ENCODE measurements at places on chromosomes 3 and 15. TPM values are rescaled to one million over a fixed set of nuclear protein-coding genes. Genes with fewer than 3 reads are reported as not detected.

GRCh38 chr3:66454464-66454859 lies 46.4 kb downstream of the LRIG1 start:
- no peak for DNase-seq

CHRNA7 gene
- 31.8 TPM for polyA plus RNA-seq

GRCh38 chr3:99659032-99659431 lies 20.6 kb downstream of the COL8A1 start:
- DNase-seq, result no peak

DNA sequence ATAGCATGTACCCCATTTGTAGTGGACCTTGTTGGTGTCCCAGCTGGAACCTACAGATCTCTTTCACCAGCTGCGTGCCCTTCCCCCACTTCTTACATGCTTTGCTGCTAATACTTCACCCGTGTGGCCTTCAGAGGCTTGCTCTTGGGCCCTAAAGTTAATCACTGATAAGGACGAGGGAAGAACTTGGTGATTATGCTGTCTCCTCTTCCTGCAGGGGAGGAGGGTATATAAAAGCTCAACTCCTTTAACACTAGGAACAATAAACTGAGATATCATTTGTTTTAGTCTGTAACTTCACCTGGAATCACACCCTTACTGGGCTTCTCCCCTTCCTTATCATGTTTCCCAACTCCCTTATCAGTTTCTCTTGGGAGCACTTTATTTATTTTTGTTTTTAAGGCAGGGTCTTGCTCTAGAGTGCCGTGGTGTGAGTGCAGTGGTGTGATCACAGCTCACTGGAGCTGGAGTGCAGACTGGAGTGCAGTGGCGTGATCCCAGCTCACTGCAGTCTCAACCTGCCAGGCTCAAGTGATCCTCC lies 43.2 kb upstream of the PIK3R4 start:
- no peak for DNase-seq

DNA sequence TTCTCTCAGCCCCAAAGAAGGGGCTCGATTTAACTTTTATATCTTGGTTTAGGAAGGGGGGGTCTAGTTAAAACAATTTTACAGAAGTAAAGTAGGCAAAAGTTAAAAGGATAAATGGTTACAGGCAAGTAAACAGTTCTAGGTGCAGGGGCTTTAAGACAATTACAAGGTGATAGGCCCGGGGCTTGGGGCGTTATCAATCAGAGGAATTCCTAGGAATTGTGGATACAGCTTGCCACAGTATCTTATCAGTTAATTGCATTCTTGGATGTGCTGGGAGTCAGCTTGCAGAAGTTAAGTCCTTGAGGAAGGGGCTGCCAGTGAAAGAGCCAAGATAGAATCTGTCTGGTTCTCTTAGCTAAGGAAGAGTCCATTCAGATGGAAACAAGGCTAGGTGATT lies 52.7 kb downstream of the NSMCE3 start:
- no peak for DNase-seq

CILP gene
- polyA plus RNA-seq, result 1.5 TPM

DNA sequence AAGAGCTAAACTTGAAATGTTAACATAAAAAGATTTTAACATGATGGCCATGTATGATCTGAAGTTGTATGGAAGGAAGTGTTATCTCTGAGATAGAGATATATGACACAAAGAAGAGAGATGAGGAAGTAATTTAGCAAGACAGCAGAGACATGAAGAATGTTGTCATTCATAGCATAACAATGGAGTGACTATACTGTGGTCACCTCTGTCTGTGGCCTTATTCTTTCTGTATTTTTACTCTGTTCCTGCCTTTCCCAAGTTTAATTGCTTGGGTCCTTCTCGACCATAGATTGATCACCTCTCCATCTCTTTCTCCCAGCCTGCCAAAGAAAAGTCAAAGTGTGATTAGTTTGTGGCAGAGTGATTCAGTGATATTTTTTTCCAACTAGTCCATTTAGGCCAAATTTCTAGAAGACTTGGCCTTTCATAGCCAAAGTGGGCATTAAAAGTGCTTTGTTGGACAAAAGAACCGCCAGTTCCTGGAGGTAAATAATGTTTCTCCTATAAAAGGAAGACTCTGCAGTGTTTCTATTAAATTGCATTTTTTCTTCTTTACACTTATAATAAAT lies 711.9 kb downstream of the CADM2 start:
- no peak for DNase-seq

All from right lung (tissue), 10 donors.